ENCODE measurements at places on chromosomes 6 and 20.

DNA sequence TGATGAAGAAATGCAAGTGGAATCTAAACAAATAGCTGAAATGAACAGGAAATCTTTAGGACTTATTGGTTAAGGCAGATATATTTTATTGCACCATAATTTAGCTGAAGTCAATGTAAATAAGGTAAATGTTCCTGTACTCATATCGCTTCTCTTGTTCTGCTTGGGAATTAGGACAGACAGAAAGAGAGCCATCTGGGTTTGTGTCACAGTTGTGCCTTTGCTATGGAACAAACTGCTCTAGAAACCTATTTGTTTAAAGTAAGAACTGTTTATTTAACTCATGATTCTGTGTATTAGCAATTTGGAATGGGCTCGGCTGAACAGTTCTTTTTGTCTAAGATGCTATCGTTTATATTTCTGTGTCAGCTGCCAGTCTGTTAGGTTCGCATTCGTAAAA is 143.8 kb upstream of the KHDRBS2 start:
- H3K27me3 ChIP-seq: no peaks in the 10 kb centered on the region
- no peak for DNase-seq
- H3K36me3 ChIP-seq: no peaks in the 10 kb centered on the region
- H3K4me1 ChIP-seq: no peaks in the 10 kb centered on the region
- H3K4me3 ChIP-seq: no peak overlapping the region

DNA sequence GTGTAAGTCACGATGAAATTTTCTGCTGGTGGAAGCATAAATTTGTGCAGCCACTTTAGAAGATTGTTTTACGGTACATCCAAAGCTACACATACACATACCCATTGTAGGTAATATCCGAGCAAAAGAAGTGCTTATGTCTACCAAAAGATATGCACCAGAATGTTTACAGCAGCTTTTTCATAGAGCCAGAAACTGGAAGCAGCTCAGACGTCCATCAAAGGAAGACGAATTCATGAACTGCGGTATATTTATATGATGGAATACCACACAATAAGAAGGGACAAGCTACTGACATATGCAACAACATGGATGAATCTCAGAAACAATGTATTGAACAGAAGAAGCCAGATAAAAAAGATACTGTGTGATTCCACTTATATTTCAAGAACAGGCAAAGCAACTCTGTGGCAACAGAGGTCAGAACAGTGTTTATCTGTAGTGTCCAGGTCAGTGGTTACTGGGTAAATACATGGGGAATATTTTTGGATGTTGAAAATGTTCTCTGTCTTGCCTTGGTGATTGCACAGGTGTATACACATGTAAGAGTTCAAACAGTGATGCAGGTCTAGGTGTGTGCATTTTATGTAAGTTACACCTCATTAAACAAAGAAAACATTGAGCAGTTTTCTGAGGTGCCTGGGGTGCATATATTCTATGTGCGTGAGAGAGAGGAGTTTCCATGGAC is 51.9 kb upstream of the EXOC2 start:
- no peaks in the 10 kb centered on the region for H3K4me1 ChIP-seq
- DNase-seq: no peak
- H3K36me3 ChIP-seq: no peaks in the 10 kb centered on the region
- H3K27ac ChIP-seq: no peak overlapping the region

DNA sequence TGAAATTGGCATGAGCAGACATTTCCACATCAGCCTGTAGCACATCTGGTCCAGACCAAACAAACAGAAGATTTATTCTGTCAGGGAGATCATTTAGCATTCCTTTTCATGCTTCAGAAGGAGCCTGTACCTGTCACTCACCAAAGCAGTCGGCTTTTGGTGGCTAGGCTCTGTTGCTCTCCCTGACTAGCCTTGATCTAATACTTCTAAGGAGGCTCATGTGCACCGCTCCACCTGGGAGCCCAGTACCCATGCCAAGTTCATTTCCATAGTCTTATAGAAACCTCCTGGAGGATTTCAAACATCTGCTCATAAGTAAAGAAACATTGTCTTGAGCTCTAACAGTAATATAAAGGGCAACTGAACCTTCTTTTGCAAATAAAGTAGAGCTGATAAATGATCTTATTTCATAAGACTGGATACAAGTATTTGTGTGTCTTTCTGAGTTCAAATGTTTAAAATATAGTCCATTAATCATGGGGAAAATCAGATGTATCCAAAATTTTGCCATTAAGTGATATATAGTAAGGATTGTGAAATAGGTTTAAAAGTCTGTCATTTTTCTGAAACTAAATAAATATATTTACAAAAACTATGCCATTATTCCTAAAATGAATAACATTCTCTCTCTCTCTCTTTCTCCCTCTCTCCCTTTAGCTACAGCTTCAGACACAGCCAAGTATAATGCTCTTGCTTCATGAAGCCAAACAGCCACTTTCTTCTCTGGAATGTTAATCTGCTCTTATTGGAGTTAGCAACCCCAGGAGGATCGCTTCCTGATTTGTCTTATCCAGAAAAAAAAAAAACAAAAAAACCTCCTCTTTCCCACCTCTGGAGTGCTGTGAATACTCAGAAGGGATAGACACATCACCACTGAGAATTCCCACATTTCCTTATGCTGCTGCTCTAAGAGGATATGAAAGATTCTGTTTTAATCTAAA is 192.7 kb upstream of the TFAP2D start:
- no peaks in the 10 kb centered on the region for H3K36me3 ChIP-seq
- no peaks in the 10 kb centered on the region for H3K27me3 ChIP-seq
- H3K4me3 ChIP-seq: no peak overlapping the region
- no peak overlapping the region for H3K27ac ChIP-seq

DNA sequence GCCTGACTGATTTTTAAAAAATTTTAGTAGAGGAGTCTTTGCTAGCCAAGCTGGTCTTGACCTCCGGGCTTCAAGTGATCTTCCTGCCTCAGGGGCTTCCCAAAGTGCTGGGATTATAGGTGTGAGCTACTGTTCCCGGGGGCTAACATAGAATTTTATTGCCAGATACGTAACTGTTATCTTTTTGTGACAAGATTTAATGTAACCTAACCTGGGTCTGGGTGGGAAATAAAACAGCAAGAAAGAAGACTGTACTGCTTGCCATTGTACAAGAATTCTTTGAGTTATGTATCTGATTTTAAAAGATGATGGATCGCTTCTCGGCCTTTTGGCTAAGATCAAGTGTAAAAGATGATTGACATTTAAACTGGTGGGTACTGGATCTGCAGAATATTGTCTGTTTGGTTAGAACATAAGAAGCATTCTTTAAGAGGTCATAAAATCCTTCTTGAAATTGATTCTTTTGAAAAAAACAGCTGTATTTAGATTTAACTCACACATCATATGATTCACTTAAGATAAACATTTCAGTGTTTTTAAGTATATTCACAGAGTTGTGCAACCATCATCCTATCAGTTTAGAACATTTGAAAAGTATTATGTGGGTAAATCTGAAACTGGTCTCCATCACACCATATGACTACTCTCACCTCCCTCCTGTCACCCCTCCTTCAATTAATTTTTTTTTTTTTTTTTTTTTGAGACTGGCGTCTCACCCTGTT is 21.6 kb downstream of the TPX2 start:
- no peaks in the 10 kb centered on the region for H3K27me3 ChIP-seq
- DNase-seq: no peak
- no peaks in the 10 kb centered on the region for H3K4me1 ChIP-seq
- H3K36me3 ChIP-seq: no peaks in the 10 kb centered on the region
- H3K4me3 ChIP-seq: no peak overlapping the region

- no peaks in the 10 kb centered on the region for H3K4me1 ChIP-seq
- H3K27me3 ChIP-seq: no peaks in the 10 kb centered on the region
- H3K27ac ChIP-seq: no peak overlapping the region
- no peaks in the 10 kb centered on the region for H3K36me3 ChIP-seq
Measured at GRCh38 chr20:31915491-31916280, 36.2 kb downstream of the PDRG1 start.

GRCh38 chr20:53677447-53678314 is 84.0 kb upstream of the ZNF217 start:
- no peak for DNase-seq
- no peak overlapping the region for H3K27ac ChIP-seq
- no peak overlapping the region for H3K4me3 ChIP-seq

DNA sequence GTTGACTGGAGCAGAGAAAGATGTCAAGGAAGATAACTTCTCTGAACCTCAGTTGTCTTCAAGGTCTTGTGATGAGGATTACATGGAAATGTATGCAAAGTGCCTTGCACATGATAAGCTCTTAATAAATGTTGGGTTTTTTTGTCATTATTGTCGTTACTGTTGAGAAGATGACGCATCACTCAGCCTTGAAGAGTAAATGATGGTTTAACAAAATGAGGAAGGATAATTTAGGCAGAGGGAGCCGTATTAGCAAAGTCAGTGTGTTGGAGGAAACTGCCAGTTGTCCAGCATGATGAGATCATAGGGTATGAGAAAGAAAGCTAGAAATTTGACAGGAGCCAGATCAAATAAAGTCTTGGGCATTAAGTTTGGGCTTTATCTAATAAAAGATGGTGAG is 8.8 kb upstream of the SUPT3H start:
- no peak overlapping the region for H3K4me3 ChIP-seq
- no peaks in the 10 kb centered on the region for H3K4me1 ChIP-seq
- no peaks in the 10 kb centered on the region for H3K36me3 ChIP-seq
- no peak overlapping the region for H3K27ac ChIP-seq
- H3K27me3 ChIP-seq: no peaks in the 10 kb centered on the region

DNA sequence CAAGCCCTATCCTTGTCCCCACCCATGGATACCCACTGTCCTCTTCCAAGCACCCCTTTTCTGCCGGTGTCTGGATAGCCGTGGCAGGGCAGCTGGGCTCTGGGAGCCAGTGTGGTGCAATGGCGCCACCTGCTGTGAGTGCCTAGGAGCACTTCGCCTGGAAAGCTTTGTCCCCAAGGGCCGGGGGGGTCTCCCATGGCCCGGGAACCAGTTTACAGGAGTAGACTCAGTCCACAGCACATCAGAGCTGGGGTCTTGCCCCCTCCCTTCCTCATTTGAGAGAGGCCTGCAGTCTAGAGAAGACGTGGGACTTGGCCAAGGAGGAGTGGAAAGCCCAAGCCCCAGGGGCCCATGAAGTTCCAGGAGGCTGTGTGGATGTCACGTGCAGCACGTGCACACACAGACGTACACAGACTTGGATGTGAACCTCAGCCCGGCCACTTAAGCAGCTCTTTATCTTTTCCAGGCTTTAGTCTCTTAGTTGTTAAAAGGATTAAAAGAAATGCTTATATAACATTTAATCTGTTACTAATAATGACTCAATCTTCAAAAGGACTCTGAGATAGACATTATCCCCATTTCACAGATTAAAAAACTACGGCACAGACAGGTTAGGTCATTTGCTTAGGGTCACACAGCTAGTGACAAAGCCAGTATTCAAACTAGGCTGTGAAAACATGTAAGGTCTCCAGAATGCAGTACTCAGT is 40.9 kb upstream of the CDH22 start:
- no peak overlapping the region for H3K4me3 ChIP-seq
- peaks cover 17% of the 10 kb centered on the region for H3K36me3 ChIP-seq
- no peak overlapping the region for H3K27ac ChIP-seq
- DNase-seq: no peak
- H3K27me3 ChIP-seq: no peaks in the 10 kb centered on the region

All from thoracic aorta (tissue), 2 donors.